Prostate gland (tissue), 2 donors: ENCODE measurements at places on chromosomes 1 and 21.

- no peaks in the 10 kb centered on the region for H3K4me1 ChIP-seq
- H3K36me3 ChIP-seq = no peaks in the 10 kb centered on the region
- no peak for DNase-seq
- no peaks in the 10 kb centered on the region for H3K27me3 ChIP-seq
Measured at GRCh38 chr1:30615076-30615795, 108.1 kb downstream of the MATN1 start.

GRCh38 chr1:92487078-92487605 lies 417 bp upstream of the GFI1 start:
- H3K4me3 ChIP-seq = peak overlapping the region; percentile 38
- no peak for DNase-seq
- H3K27ac ChIP-seq = no peak overlapping the region
- H3K27me3 ChIP-seq = peaks cover 34% of the 10 kb centered on the region
- no peaks in the 10 kb centered on the region for H3K36me3 ChIP-seq
- peaks cover 17% of the 10 kb centered on the region for H3K4me1 ChIP-seq

DNA sequence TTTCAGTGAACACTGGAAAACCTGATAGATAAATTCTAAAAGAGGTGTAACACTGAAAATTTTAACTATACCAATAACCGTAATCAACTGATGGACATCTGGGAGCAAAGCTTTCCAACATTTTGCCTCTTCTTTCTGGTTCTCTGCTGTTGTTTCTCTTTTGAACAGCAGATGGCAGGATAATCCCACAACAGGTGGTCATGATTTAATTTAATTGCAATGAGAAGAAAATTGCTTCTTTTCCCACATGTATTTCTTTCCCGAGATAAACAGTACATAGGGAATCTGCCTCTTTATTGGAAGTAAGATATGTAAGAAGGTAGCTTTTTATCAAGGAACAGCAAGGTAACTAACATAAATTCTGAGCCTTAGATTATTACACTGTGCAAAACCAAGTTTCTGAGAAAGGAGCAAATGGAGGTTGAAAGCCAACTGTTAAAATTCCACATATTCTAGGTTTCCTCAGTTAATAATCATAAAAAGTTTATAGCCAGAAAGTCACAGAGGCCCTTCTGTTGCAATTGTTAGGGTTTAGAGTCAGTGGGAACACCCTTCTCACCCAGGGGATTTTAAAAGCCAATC lies 72.9 kb downstream of the RPS6KA1 start:
- H3K27me3 ChIP-seq = no peaks in the 10 kb centered on the region
- peak; percentile 62 for DNase-seq
- no peaks in the 10 kb centered on the region for H3K36me3 ChIP-seq
- peaks cover 2% of the 10 kb centered on the region for H3K4me1 ChIP-seq

DNA sequence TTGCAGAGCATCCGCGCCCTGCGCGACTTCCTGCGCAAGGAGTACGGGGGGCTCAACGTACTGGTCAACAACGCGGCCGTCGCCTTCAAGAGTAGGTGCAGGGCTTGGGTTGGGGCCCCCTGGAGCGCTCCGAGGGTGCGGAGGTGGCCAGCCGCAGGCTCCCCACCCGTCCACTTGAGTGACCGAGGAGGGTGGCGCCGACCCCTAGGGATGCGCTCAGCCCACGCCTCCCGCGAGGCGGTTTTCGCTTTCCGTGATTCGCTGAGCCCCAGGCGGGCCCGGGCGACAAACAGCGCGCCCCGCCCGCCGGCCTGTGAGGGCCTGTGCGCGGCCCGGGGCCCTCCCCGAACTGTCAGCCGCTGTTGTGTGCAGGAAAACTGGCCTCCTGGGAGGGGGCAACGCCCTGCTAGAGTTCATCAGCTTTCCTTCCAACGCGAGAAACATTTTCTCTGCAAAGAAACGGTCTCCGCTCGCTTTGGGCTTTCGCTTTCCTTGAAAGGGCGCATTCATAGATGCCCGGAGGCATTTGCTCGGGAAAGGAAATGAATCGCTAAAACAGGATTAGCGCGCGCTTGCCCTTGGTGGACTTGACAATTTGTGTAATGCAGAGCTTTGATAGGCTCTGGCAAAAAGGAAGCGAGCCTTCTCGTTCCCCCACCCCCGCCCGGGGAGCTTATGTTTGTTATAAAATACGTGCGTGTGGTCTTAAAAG lies 668 bp downstream of the CBR3 start:
- H3K27ac ChIP-seq = peak overlapping the region; percentile 83
- H3K27me3 ChIP-seq = no peaks in the 10 kb centered on the region
- H3K4me3 ChIP-seq = peak overlapping the region; percentile 65
- no peaks in the 10 kb centered on the region for H3K36me3 ChIP-seq

GRCh38 chr1:232627645-232628334 lies 2.1 kb downstream of the SIPA1L2 start:
- peak; percentile 56 for DNase-seq
- no peaks in the 10 kb centered on the region for H3K36me3 ChIP-seq
- H3K27me3 ChIP-seq = no peaks in the 10 kb centered on the region

GRCh38 chr1:94949681-94950661 lies 23.1 kb upstream of the CNN3 start:
- DNase-seq = peak; percentile 28
- H3K4me3 ChIP-seq = no peak overlapping the region
- H3K36me3 ChIP-seq = no peaks in the 10 kb centered on the region
- H3K27me3 ChIP-seq = no peaks in the 10 kb centered on the region
- no peaks in the 10 kb centered on the region for H3K4me1 ChIP-seq

DNA sequence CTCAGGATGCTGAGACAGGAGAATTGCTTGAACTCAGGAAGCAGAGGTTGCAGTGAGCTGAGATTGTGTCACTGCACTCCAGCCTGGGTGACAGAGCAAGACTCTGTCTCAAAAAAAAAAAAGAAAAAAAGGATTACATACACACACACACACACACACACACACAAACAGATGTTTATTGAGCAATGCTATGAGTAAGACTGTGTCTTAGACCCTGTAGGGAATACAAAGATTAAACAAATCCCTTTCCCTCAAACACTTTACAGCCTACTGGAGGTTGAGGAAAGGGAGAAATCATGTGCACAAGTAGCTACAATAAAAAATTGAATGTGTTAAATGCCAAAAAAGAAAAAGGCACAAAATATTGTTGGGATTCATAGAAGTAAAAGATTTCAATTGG lies 58.1 kb downstream of the RPAP2 start:
- no peaks in the 10 kb centered on the region for H3K4me1 ChIP-seq
- no peaks in the 10 kb centered on the region for H3K27me3 ChIP-seq
- H3K4me3 ChIP-seq = no peak overlapping the region
- no peaks in the 10 kb centered on the region for H3K36me3 ChIP-seq
- DNase-seq = no peak

DNA sequence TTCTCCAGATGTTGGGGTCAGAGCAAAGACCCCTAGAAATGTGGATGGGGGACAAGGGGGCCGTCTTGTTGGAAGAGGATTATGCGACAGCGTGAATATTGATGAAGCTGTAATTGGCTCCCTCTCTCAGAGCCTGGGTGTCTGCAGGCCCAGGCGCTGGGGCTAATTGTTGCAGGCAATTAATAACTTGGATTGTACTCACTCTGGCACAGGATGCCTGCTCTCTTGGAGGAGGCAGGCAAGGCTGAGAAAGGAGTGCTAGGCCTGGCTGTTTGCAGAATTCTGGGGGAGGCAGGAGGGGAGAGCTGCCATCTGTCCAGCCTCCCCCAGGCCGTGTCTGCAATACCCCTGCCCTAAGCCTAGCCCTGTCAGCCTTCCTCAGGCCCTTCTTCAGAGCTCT lies 4.1 kb upstream of the DISP3 start:
- DNase-seq = no peak
- no peaks in the 10 kb centered on the region for H3K36me3 ChIP-seq
- H3K27ac ChIP-seq = no peak overlapping the region
- no peak overlapping the region for H3K4me3 ChIP-seq

DNA sequence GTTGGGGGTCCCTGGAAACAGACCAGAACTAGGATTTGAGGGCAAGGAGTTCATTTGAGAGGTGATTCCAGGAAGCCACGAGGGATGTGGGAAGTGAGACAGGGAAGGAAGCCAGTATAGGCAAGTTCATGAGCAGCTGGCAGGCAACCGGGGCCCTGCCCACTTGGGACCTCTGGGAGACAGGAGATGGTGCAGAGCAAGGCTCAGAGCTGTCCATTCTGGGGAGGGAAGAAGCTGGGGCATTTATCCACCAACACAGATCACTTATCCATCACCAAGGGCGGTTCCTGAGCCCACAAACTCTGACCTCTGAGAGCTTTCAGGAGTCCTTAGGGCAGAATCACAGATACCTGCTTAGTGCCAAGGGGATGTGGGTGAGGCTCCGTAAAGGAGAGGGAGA lies 16.8 kb downstream of the EDN2 start:
- no peak for DNase-seq
- no peaks in the 10 kb centered on the region for H3K4me1 ChIP-seq
- H3K4me3 ChIP-seq = no peak overlapping the region
- no peaks in the 10 kb centered on the region for H3K27me3 ChIP-seq
- H3K36me3 ChIP-seq = no peaks in the 10 kb centered on the region

DNA sequence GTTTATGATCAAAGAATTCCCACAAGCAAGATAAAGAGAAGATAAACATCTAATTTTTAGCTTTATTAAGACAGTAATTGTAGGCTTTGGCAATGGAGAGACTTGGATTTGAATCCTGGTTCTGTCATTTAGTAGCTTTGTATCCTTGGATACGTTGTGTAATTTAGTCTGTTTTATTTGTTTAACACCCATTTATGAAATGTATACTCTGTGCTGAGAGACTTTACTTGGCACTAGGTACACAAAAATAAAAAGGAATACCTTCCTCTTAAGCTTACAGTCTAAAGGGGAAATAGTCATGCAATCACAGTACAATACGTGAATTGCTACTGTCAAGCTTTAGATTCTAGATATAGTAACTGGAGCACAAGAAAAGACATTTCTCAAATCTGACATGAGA lies 23.8 kb downstream of the ZMPSTE24 start:
- DNase-seq = no peak
- no peaks in the 10 kb centered on the region for H3K27me3 ChIP-seq
- H3K4me3 ChIP-seq = no peak overlapping the region
- H3K4me1 ChIP-seq = no peaks in the 10 kb centered on the region
- peak overlapping the region; percentile 39 for H3K27ac ChIP-seq

DNA sequence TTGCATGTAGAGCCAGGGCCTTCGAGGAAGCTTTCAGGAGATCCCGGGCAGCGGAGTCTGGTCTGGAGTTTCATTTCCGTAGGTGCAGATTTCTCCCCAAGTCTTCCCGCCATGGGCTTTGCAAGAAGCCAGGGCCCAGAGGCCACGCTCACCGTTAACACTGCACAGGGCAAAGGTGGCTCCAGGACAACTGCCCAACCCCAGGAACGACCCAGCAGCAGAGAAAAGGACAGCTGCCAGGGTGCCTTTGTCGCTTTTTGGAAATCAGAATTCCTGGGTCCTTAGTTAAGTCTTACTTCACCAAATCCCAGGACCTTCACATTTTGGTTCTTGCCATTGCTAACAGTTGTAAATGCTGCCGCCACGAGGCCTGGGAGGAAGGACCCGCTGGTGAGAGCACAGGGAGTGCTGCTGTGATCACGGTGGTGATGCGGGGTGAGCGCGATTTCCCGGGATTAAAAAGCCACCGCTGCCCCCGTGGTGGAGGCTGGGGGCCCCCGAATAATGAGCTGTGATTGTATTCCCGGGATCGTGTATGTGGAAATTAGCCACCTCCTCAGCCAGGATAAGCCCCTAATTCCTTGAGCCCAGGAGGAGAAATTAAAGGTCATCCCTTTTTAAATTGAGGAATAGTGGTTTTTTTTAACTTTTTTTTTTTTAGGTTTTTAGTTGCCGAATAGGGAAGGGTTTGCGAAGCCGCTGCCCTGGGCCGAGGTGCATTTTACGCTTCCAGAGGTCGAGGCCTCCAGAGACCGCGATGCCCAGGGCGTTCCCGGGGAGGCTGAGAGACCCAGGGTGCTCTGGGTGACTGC lies 8.2 kb downstream of the SIM2 start:
- H3K27me3 ChIP-seq = peaks cover 10% of the 10 kb centered on the region
- H3K27ac ChIP-seq = no peak overlapping the region
- no peak overlapping the region for H3K4me3 ChIP-seq
- no peak for DNase-seq
- no peaks in the 10 kb centered on the region for H3K36me3 ChIP-seq
- H3K4me1 ChIP-seq = no peaks in the 10 kb centered on the region

- no peak for DNase-seq
- H3K27me3 ChIP-seq = no peaks in the 10 kb centered on the region
- no peak overlapping the region for H3K4me3 ChIP-seq
- no peak overlapping the region for H3K27ac ChIP-seq
- H3K36me3 ChIP-seq = no peaks in the 10 kb centered on the region
Measured at GRCh38 chr1:89070509-89070908, 5.5 kb upstream of the GBP1 start.

DNA sequence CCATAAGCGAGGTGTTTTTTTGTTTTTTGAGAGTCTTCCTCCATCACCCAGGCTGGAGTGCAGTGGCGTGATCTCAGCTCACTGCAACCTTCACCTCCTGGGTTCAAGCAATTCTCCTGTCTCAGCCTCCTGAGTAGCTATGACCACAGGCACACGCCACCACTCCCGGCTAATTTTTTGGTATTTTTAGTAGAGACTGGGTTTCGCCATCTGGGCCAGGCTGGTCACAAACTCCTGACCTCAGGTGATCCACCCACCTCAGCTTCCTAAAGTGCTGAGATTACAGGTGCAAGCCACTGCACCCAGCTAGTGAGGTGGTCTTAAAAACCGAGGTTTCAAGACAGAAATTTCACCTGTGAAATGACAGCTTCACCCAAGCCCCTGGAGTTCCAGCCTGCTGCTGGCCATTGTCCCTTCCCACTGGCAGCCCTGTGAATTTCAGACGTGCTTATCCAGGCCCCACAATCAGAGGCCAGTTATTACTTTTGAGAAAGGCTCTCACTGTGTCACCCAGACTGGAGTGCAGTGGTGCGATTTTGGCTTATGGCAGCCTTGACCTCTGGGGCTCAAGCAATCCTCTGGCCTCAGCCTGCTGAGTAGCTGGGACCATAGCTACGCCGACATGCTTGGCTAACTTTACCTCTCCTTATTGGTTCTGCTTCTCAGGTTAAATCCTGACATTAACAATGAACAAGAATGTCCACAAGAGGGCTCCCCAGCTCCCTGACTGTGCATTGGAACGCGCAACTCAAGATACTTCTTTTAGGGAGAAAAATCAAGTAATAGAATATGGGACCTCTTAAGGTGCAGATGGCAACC lies 19.4 kb downstream of the ENO1 start:
- H3K4me3 ChIP-seq = no peak overlapping the region
- DNase-seq = peak; percentile 45
- no peak overlapping the region for H3K27ac ChIP-seq
- H3K27me3 ChIP-seq = no peaks in the 10 kb centered on the region

GRCh38 chr1:106912131-106912530 lies 144.3 kb upstream of the PRMT6 start:
- no peaks in the 10 kb centered on the region for H3K36me3 ChIP-seq
- no peak overlapping the region for H3K27ac ChIP-seq
- no peaks in the 10 kb centered on the region for H3K4me1 ChIP-seq
- no peak overlapping the region for H3K4me3 ChIP-seq

DNA sequence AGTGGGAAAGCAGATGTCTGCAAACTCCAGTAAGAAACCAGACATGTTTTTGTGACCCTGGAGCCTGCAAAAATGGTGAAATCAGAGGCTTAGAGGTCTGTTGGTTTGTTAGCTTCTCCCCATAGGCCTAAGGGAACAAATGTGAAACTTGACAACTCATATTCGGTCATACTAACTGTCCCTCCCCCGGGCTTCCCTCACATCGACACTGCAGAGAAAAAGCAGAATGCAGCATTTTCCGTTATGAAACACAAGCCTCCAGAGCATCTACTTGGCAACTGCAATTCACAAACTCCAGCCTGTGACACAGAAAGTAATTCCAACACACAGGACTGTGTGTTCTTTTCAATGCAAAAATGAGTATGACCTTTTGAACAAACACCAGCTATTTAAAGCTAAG lies 3.7 kb downstream of the KCNA2 start:
- H3K4me1 ChIP-seq = no peaks in the 10 kb centered on the region
- DNase-seq = no peak
- H3K27me3 ChIP-seq = no peaks in the 10 kb centered on the region
- H3K27ac ChIP-seq = no peak overlapping the region
- no peak overlapping the region for H3K4me3 ChIP-seq
